Astrocyte (in vitro differentiated cells and primary cell): ENCODE measurements at places on chromosomes 2 and 18.

GRCh38 chr2:224910574-224910925 is 131.7 kb downstream of the DOCK10 start:
- H3K4me1 ChIP-seq: peaks cover 10% of the 10 kb centered on the region
- H3K27me3 ChIP-seq: no peaks in the 10 kb centered on the region
- H3K36me3 ChIP-seq: peaks cover under 1% of the 10 kb centered on the region
- no peak overlapping the region for H3K4me3 ChIP-seq
- peak; percentile 36 for DNase-seq

- H3K27ac ChIP-seq: no peak overlapping the region
- H3K4me3 ChIP-seq: no peak overlapping the region
- no peak for DNase-seq
These were observed 120.2 kb downstream of the MYO3B start for GRCh38 chr2:170298115-170298514.

GRCh38 chr2:225040856-225041206 is 1.4 kb downstream of the DOCK10 start:
- H3K27me3 ChIP-seq: no peaks in the 10 kb centered on the region
- peak overlapping the region; percentile 47 for H3K27ac ChIP-seq
- no peaks in the 10 kb centered on the region for H3K36me3 ChIP-seq
- peak overlapping the region; percentile 73 for H3K4me3 ChIP-seq
- no peak for DNase-seq

DNA sequence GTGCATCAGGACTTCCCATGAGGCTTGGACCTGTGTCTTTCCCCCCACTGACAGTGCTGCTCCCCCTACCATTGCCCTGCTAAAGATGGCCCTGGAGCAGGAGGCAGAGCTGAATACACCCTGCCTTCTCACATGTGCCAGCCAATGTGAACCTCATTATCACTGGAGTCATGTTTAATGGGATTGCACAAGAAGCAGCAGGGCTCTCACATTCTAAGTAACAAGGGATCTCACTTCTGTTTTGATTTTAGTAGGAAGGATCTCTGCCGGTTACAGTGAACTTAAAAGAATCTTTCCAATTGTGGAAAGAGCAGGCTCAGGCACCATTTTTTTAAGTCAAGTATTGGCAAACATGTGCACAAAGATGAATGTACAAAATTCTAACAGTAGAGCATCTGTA is 322.1 kb upstream of the MEX3C start:
- DNase-seq: no peak
- H3K4me1 ChIP-seq: no peaks in the 10 kb centered on the region
- no peak overlapping the region for H3K27ac ChIP-seq
- no peaks in the 10 kb centered on the region for H3K36me3 ChIP-seq
- H3K27me3 ChIP-seq: no peaks in the 10 kb centered on the region
- no peak overlapping the region for H3K4me3 ChIP-seq

- H3K4me1 ChIP-seq: no peaks in the 10 kb centered on the region
- DNase-seq: no peak
- H3K36me3 ChIP-seq: no peaks in the 10 kb centered on the region
- H3K27ac ChIP-seq: no peak overlapping the region
- no peaks in the 10 kb centered on the region for H3K27me3 ChIP-seq
These were observed 73.3 kb downstream of the FASTKD2 start for GRCh38 chr2:206838690-206839089.
